ENCODE measurements at places on chromosomes 1 and 21.
A peak's percentile ranks its signal among the peaks of the same experiment; 100 is the strongest.

- peak; percentile 29 for DNase-seq
Measured at GRCh38 chr1:31714442-31715086, 10.7 kb upstream of the COL16A1 start.

- DNase-seq = no peak
Measured at GRCh38 chr1:154839691-154840090, 30.4 kb downstream of the KCNN3 start.

DNA sequence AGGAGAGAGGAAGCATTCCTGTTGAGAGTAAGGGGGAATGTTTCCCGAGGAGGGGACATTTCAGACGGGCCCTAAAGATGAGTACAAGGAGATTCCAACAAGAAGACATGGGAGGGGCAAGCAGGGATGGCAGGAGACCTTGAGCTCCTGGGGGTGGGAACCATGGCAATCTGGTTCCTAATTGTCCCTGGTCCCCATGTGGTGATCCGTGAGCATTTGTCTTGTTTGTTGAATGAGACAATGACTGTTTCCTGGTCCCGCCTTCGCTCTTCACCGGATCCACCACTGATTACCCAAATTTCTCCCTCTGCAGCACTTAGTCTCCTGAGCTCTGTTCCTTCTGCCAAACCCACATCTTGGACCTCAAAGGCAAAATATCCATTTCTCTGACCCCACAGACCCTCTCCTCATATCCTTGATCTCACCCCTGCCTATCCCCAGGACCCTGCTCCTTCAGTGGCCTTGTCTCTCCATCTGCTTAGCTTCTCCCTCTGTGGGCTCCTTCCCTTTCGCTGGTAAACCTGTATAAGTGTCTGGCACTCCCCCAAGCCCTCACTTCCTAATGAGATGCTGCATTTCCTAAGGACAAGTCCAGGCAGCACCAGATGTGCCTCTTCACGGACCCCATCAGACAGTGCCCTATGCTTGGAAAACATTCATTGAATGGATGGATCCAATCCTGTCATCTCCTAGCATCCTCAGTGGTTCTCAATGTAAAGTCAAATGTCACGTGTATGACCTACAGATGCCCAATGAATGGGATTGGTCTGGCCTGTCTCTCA, 8.3 kb upstream of the CSF1 start:
- DNase-seq = no peak

GRCh38 chr1:1199141-1199960, 7.0 kb downstream of the TNFRSF18 start:
- no peak for DNase-seq

DNA sequence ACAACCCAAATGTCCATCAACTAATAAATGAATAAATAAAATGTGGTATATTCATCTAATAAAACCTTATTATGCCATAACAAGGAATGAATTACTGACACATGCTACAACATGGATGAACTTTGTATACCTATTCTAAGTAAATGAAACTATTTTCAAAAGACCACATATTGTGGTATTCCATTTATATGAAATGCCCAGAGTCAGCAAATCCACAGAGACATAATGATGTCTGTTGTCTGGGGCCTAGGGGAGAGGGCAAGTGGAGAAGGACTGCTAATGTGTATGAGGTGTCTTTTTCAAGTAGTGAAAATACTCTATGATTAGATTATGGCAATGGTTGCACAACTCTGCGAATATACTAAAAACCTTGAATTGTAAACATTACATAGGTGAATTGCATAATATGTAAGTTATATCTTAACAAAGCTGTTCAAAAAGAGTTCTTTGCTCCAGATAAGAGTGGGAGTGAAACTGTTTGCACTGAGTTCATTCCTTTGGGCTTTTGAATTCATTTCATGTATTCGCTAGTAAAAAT, 464.2 kb downstream of the NUF2 start:
- DNase-seq = no peak

GRCh38 chr21:26212220-26212619, 41.6 kb upstream of the APP start:
- no peak for DNase-seq

DNA sequence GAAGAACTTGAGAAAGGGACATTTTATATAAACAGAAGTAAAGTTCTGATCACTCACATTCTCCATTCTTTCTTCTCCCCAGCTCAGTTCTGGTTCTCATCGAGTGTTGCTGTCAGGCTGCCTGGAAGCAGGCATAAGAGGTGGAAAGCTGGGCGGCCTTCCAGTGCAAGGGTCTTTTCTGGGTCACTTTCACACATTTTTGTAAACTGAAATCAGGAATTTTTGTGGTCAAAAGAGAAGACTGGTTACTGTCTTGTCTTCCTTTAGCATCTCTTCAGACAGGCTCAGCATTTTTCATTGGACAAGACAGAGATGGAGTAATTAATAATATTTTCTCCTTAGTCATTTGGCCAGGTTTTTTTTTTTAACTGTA, 93.7 kb downstream of the CTH start:
- DNase-seq = peak; percentile 37

DNA sequence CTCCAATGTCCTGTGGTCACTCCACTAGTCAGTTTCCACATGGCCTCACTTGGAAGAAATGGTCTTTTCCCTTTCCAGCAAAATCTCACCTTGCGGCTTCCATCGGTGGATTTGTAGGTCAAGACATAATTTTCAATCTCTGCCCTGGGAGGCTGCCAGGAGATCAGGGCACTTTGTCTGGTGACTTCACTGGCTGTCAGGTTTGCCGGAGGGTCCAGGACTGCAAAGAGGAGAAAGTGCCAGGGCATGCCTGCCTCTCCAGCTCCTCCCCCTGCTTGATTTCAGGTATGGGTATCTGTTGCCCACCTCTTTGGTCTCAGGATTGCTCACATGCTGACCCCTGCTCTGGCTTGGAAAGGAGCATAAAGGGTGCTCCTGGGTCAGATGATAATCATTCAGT, 162.8 kb upstream of the KIAA0040 start:
- no peak for DNase-seq

DNA sequence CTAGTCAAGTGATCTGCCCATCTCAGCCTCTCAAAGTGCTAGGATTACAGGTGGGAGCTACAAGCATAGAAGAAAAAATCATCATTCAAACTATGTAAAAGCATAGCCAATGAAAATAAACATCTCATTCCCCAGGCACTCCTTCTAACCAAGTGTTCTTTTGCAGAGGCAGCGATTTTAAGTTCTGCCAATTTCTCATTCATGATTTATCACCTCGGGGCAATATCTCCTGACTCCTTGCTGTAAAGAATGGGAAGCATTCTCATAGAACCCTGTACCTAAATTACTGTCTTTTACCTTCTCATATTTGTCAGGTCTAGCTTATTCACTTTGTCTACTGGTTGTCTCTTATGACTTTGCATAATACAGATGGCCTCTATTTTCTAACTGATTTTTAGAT, 32.5 kb upstream of the IVNS1ABP start:
- no peak for DNase-seq

DNA sequence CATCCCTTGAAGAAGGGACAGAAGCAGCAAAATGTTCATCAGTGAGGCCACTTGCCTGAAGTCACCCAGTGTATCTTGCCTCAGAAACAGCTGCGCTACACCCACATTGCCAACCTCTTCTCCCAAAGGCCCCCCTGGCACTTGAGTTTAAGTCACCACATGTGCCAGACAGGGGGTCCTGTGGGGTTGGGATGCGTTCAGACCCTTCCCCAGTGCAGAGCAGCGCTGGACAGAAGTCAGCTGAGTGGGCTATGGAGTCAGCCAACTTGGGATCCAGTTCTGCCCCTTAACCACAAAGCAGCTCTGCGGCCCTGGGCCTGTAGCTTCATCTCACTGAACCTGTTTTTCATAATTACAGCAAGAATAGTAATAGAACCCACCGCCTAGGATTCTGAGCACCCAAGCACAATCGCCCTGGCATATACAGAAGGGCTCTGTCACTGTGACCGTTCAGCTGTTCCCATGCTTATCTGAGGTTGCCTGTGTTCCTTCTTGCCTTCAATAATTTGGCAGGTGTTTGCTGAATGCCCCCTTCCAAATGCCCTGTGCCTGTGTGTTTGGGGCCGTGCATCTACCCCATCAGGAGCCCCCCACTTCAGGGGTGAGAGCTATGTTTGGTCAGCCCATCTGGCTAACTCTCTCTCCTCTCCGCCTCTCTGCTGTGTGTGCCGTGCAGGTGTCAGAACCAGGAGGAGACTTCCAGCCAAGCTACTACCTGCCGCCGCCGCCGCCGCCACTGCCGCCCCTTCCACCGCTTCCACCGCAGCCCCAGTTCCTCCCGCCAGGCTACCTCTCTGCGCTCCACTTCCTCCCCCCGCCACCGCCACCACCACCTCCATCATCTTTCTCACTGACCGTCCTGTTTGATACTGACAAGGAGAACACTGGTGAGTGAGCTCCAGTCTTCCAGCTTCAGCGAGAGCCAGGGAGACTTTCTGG, 5.0 kb downstream of the DMRTB1 start:
- DNase-seq = no peak

- no peak for DNase-seq
Measured at GRCh38 chr1:219871427-219872057, 56.8 kb downstream of the SLC30A10 start.

DNA sequence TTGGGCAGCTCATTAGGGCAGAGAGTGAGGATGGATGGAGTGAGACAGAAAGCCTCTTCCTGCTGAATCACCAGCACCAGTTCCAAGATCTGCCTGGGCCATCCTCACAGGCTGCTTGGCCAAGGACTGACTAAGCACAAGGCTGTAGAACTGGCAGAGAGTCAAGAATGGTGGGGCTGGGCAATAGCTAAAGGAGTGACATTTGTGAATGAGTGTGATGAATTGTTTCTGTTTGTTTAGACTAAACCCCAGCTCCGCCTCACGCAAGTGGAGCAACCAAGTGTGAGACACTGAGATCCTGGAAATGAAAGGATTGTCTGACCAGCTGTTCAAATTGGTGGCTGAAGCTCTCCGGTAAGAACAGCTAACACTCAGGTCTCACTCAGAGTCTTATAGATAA, 38.6 kb downstream of the BRINP2 start:
- DNase-seq = peak; percentile 57

- DNase-seq = no peak
Measured at GRCh38 chr1:210446479-210446878, 117.8 kb downstream of the HHAT start.

- DNase-seq = no peak
Measured at GRCh38 chr21:44047996-44048560, 36.0 kb downstream of the TRAPPC10 start.

- DNase-seq = no peak
Measured at GRCh38 chr1:223135176-223135942, 7.7 kb downstream of the TLR5 start.

DNA sequence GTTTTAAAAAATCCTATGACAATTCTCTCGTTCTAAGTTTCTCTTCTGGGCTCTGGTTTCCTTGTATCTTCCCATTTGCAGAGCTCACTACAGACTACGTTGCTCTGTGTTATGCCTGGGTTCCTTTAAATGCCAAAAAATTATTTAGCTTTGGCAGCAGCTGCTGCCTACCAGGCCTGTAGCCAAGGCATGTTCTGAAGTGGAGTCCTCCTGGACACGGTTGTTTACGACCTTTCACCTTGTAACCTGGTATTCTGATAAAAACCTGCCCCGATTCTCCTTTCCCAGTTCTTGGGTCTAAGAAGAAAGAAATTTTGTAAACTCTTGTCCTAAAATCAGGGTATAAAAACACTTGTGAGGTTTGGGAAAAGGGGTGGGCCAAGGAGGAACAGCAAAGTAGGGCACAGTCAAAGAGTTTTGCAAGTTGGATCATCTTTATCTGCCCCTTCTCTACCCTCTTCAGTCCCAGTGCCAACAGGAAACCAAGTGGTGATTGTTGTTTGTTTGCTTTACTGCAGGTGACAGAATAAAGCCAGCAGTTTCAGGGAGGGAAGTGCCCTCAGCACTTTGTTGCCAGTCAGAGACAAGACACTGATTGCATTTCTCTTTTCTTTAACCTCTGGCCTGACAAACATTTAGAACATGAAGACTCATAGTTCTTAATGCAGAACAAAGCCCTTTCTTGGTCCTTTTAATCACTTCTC, 3.1 kb upstream of the TXNIP start:
- peak; percentile 76 for DNase-seq

DNA sequence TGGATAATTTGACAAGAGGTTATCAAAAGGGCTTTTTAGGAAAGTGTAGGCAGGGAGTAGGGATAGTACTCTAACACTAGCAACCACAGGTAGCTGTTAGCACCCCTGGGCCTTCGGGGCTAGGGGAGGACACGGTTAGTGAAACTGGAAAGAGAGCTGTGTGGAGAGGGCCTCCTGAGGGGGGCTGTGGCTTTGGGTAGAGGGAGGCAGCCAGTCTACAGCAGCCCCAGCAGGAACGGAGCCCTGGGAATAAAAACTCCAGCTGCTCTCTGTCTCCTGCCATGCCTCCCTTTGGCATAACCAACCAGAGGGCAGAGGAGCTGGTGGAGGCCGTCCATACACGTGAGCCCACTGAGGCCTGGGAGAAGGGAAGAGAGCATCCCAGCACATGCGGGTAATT, 223.2 kb downstream of the FOXD2 start:
- no peak for DNase-seq

DNA sequence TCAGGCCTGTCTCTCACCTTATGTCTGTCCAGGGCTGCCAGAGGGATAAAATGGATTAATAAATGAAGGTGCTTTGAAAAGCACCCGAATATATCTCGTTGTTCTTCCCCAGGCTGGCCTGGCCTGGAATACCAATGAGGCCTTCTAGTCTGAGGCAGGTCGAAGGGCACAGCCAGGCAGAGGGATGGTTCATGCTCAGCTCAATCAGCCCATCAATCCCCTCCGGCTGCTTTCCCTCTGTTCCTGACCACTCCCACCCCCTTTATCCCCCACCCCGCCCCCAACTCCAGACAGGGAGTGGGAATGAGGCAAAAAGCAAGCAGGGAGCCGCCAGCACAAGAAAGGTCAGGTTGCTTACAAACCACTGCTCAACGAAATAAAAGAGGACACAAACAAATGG, 40.0 kb upstream of the PRELP start:
- DNase-seq = no peak

DNA sequence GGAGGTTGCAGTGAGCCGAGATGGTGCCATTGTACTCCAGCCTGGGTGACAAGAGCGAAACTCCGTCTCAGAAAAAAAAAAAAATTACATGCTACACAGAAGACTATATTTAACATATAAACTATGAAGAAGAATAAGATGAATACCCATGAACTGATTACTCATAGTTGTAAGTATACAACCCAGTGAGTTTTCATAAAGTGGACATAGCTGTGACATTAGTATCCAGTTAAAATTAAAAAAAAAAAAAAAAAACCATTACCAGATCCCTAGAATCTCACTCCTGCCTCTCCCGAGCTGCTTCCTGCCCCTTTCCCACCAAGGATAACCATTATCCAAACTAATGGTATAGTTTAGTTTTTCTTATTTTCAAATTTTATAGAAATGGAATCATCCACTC, 37.4 kb downstream of the UBE4B start:
- DNase-seq = no peak

Measured in body of pancreas (tissue), 4 donors.